Glomerular endothelial cell (primary cell): ENCODE measurements at places on chromosomes 7 and 10. TPM values are rescaled to one million over a fixed set of nuclear protein-coding genes. Genes with fewer than 3 reads are reported as not detected.

DNA sequence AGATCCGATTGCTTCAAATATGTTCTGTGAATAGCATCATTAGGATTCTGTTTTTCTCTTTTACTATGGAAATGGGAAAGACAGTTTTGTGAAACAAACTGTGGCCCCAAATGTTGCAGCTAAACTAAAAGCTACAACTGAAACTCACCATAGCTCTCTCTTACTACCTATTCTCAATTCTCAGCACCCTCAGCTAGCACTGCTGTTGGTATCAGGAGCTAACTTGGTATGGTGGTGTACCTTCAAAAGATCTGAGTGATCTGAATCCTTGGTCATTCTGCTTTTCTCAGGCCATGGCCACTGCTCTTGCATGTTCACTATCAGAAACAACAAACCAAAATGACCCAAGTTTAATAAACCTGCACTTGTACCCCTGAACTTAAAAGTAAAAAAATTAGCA lies 1208.0 kb downstream of the SORCS1 start:
- no peak for DNase-seq

GRCh38 chr7:144407266-144407931 lies 3.9 kb upstream of the NOBOX start:
- DNase-seq: no peak

DNA sequence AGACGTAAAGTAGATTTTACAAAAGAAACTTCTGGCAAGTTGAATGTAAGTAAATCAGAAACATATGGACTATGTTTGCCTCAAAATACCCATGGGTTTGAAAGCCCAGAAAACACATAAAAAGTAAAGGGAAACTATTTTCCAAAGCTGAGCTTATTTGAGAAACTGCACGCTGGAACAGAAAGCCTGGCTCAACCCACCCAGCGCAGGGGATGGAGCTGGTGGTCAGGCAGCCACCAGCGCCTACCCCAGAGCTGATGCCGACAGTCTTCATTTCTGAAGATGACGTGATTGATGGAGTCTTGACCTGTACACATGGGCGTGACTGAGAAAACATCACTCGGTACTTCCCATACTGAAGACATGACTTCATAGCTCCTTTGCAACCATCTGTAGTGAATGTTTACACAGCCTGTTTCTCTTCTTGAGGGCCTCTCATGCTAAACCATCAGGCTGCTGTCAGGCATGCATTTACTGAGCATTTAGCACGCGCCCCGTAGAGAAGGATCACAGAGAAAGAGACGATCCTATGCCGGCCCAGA lies 232.6 kb upstream of the AUTS2 start:
- DNase-seq: no peak

Gene KCND2
- total RNA-seq: 1.3 and 2.1 TPM in 2 replicates

DNA sequence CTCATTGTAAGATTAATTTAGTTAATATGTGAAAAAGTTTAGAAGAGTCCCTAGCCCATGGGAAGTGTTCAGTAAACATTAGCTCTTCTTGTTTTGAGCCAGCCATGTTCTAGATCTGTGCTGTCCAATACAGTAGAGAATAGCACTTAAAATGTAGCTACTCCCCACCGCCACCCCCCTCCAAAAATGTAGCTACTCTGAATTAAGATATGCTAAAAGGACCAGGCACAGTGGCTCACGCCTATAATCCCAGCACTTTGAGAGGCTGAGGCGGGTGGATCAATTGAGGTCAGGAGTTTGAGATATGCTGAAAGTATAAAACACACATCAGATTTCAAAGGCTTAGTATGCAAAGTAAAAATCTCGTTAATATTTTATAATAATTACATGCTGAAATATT lies 47.3 kb upstream of the MXI1 start:
- DNase-seq: no peak

GRCh38 chr10:70669015-70669414 lies 3.3 kb upstream of the ADAMTS14 start:
- no peak for DNase-seq

- no peak for DNase-seq
Observed at GRCh38 chr7:100675581-100676350, 2.2 kb downstream of the GNB2 start.

Gene CTNNA3
- not detected in 2 replicates for total RNA-seq

Gene TRIM73
- total RNA-seq: 0.34 and 2.6 TPM in 2 replicates

DNA sequence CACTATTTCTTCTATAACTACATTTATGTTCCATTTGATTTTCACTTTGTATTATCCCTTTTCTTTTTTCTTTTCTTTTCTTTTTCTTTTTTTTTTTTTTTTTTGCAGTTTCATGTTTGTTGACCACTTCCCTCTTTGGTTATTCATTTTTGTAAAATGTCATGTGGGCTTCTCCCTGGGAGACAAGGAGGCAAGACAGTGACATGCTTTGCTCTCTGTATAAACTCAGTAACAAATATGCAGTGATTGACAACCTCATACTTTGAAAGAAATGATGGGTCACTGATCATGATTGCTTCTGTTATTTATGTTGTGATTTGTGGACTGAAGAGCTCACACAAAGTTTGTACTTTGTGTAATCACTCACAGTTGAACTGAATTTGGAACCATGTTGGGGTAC lies 90.2 kb upstream of the ABI1 start:
- DNase-seq: no peak

DNA sequence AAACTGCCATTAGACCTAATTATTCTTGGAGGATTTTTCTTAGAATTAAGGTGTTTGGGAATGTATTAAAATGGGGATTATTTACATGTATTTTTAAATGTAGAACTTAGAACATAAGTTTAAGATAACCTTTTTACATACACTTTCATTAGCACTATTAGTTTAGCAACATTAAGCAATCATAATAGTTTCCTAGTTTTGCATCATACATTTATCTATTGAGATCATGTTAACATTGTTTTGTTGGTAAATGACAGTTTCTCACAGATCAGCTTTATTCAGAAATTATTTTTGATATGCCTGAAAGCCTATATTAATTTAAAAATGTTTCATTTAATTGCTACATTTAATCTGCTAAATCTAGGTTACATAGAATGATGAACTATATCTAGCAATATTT lies 189.7 kb upstream of the PPP1R3A start:
- no peak for DNase-seq

- no peak for DNase-seq
Observed at GRCh38 chr10:63700631-63701156, 179.5 kb downstream of the REEP3 start.

Gene CALY
- total RNA-seq: not detected in 2 replicates

Gene KLLN
- total RNA-seq: 0.18 and 0.82 TPM in 2 replicates

DNA sequence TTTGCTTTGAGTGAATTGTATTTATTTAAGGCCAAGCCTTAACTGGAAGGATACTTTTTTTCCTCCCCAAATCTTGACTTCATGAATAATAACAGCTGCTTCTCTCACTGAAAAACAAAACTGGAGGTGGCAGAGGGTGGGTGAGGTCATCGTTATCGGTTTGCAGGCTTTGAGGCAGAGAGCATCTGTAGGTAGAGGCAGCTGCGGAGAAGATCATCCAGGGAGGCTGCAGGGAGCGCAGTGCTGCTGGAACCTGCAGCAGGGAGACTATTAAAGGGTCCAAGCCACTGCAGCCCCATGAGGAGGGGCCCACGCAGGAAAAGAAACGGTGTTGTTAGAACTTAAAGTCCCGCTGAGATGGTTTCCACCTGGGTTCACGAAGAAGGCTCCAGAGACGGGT lies 112.1 kb upstream of the SDK1 start:
- no peak for DNase-seq

Gene INMT
- total RNA-seq: 0.05 and 0.12 TPM in 2 replicates

DNA sequence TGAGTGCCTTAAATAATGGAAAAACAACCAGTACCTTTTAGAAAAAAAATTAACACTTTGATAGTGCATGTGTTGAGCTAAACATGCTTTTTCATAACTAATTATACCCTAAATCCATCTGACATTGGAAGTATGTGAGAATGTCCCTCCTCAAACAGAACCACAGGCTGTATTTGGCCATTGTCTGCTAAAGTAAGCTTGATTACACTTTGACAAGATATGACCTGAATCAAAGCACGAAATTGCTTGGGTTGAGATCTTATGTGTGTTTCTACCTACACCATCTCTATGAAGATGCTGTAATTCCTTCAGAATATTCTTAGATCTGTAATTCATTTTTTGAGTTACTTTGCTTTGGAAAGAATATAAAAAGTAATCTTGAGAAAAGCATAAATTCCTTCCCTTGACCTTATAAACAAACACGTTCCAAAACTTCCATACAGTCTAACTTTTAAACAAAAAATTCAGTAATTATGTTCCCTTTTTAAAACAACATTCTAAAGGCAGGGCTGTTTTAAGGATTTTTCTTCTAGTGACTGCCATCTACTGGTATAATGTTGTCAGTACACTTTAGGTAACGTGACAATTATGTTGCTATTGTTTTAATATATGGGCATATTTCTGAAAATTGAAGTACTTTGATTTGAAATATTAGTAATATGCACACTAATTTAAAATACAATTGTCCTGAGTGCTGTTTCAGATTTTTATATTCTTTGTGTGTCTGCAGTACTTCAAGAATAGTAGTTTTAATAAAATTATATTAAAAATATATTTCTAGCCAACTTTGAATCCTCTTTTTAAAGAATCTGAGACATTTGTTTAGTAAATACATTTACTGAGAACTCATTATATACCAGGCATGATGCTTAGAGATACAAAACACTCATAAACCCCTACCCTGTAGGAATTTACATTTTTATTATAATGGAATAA lies 20.9 kb downstream of the CD36 start:
- DNase-seq: no peak

DNA sequence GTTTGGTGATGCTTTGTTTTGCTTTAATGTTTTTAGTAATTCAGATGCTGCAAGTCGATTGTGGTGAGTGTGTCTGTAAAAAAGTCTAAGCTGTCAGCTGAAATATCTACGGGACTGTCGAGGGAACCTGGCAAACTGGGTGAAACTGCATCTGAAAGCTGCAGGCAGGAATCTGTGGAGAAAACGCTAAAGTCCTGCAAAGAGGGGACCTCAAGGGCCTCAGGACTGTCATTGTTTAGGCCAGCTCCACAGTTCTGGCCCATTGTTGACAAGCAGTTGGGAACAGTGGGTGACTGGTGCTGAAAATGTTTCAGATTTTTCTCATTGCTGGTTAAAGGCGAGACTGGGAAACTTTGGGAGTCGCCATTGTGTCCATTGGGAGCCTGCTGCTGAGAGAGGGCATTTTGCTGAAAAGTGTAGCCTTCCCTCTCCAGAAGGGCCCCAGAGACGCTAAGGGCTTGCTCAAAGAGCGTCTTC lies 1.8 kb downstream of the HOXA2 start:
- DNase-seq: no peak

DNA sequence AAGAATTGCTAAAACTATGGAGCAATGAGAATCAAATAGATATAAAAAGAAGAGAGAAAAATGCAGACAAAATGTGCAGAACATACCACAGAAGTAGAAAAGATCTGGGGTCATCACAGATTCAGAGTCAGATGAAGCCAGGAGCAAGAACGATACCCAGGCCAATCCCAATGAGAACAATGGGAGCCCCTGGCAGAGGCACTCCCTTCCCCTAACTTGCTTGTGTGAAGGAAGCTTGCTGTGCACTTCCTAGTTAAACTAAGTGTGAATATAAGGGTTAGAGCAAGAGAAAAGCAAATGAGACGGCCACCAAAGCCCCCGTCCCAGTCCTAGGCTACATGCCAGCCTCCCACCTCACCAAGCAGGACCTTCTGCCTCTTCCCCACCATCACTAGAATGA lies 12.7 kb downstream of the PARP12 start:
- DNase-seq: no peak

DNA sequence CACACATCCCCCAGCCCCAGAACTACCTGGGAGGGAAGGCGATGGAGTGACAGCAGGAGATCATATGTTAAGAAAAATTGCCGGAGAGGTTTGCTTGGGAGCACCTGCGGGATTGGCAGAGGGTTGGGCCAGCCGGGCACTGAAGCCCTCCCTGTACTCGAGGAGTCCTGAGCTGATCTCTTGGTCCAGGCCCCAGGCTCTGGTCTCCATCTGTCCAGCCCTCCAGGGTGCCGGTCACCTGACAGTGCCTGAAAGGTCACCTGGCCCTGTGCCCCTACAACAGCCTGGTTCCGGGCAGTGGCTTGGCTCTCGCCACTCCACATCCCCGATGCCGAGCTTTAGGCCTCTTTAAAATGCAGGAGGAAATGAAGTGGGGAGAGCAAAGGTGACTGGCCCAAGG lies 47.3 kb upstream of the PCBD1 start:
- DNase-seq: no peak

DNA sequence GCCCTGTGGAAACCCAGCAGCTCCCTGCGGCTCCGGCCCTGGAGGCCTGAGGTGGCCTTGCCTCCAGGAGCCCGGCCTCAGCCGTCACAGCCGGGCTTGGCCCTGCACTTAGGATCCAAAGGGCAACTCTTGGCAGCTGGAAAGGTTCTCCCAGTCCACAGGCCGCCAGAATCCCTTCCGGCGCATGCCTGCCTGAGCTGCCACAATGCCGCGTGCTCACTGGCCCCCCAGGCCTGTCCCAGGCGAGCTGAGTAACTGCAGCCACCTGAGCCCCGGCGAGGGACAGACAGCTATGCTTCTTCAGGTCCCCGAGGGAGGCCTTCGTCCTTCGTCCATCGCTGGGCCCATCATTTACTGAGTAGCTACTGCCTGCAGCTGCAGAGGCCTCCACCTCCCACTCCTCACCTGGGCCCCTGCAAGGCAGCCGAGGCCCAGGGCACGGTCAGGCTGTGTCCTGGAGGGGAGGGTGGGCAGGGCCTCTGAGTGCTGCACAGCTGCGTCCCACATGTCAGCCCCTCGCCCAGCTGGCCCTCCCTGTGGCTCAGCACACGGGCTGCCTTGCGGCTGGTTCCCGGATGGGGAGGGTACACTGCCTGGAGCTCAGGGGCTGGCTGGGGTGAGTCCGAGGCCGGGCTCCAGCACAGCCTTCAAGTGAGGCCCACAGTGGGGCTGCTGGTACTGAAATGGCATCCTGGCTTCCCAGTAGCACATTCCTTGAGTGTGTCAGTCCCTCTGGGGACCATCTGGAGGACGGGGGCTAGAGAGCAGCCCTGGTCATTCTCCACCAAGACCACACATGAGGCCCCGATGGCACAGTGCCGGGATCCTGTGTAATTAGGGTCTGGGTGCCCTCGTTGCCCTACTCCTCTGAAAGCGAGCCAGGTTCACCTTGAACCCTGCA lies 172.5 kb downstream of the ELFN1 start:
- DNase-seq: no peak
